ENCODE measurements at places on chromosomes 16 and 17. TPM values are rescaled to one million over a fixed set of nuclear protein-coding genes. Genes with fewer than 3 reads are reported as not detected.
A peak's percentile ranks its signal among the peaks of the same experiment; 100 is the strongest.

DNA sequence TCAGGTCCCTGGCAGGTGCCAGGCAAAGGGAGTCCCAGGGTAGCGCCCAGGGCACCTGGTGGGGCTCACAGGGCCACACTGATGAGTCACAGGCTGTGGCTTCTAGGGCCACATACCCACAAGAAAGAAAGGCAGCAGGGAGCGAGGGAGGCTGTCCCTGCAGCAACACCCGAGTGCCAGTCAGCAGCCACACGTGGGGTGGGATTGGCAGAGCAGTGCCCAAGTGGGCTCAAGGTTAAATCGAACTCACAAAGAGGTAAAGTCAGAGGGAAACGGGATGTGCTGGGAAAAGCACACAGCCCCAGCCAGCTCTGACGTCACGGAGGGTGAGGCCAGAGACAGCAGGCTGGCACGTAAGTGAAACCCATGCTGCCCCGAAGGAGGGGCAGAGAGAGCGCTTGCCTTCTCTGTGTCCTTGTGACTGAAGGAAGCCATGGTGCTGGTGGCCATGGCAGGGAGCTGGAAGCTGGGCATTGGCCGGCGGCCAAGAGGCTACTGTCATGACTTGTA is 33.8 kb downstream of the FA2H start:
- H3K27me3 ChIP-seq, result no peaks in the 10 kb centered on the region
- no peak overlapping the region for H3K27ac ChIP-seq
- no peak overlapping the region for H3K4me3 ChIP-seq
- H3K4me1 ChIP-seq, result peaks cover 4% of the 10 kb centered on the region
- DNase-seq, result no peak

Gene ITGB3
- 3.4 TPM for total RNA-seq

Gene ZNF385C
- 0.54 TPM for total RNA-seq

Gene TNFSF13
- 103 TPM for total RNA-seq

DNA sequence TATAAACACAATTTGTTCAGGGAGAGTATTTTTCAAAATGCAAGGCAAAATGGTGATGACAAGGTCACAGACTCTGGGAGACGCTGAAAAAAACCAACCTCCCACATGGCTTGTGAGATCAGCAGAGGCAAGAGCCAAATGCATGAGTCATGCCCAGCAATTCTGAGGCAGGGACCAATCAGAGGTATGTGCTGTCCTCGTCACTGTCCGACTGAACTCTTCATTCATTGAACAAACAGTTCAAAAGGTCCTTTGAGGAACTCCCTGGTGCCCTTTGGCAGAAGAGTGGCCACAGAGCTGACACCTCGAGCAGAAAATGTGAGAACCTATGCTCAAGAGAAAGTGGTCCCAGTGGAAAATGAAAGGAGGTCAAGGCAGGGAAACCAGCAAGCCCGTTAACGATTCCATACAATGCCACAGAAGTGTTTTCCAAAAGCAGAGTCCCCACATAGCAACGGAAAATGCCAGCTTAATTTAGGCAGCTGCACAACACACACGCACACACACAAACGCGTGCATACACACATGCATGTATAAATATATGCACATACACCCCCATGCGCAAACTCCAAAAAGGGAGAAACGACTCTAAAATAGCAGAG is 50.9 kb downstream of the CDH11 start:
- H3K4me3 ChIP-seq, result no peak overlapping the region
- no peaks in the 10 kb centered on the region for H3K4me1 ChIP-seq
- peak; percentile 22 for DNase-seq
- peak overlapping the region; percentile 67 for H3K27ac ChIP-seq
- H3K27me3 ChIP-seq, result no peaks in the 10 kb centered on the region
- no peaks in the 10 kb centered on the region for H3K36me3 ChIP-seq

Measured in upper lobe of left lung (tissue), 6 donors.